Activated CD8-positive, alpha-beta memory T cell treated with anti-CD3 and anti-CD28 coated beads for 1 hour (primary cell): ENCODE measurements at places on chromosomes 11 and 22.

GRCh38 chr22:21003782-21004181 lies 1.9 kb upstream of the THAP7 start:
- no peak for DNase-seq

- no peak for DNase-seq
These were observed 148.7 kb downstream of the MYO18B start for GRCh38 chr22:25890651-25891050.

DNA sequence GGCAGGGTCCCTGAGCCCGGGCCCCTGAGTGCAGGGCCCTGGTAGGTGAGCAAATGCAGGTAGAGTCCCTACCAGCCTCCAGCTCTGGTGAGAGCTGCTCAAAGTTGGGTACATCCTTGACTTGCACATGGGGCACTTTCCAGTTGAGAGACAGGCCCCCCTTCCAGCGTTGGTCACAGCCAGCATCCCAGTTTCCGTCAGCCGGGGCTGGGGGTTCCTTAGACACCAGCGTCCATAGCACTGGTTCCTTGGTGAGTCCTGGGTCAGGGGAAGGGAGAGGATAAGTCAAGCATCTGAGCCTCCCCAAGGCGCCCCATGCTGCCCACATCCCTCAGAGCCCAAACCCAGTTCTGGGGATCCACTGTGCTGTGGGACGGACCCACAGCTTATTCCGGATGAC lies 5.6 kb downstream of the PNPLA5 start:
- no peak for DNase-seq

GRCh38 chr22:49959782-49960158 lies 802 bp upstream of the PIM3 start:
- no peak for DNase-seq

GRCh38 chr11:131840545-131840944 lies 470.1 kb downstream of the NTM start:
- DNase-seq, result no peak
